ENCODE measurements at places on chromosomes 7 and 10.
A peak's percentile ranks its signal among the peaks of the same experiment; 100 is the strongest.

- no peak for DNase-seq
Measured at GRCh38 chr10:17058093-17058492, 71.5 kb downstream of the CUBN start.

DNA sequence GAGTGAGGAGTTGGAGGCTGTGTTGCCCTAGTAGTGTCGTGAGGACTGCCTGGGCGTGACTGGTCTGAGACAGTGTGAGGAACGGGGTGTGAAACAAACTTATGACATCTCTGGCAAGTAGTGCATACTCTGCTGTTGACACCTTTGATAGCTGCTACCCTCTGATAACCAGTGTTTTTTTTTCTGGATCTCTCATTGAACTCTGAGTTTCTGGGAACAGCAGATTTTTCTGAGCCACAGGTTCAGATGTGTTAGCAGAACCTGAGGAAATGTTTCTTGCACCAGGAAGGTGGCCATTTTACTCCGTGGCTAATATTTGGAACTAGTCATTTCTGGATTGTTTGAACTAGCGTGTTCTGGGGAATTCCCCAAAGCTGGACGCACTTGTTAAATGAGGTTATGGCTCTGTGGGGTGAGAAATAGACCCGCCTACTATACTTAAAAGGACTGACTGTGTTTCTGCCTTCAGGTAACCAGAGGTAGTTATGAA is 52.9 kb downstream of the AUTS2 start:
- no peak for DNase-seq

GRCh38 chr10:130745821-130746220 is 565.7 kb downstream of the TCERG1L start:
- no peak for DNase-seq

- peak; percentile 55 for DNase-seq
Measured at GRCh38 chr10:95214793-95215192, 20.8 kb downstream of the ACSM6 start.

GRCh38 chr10:127293640-127294039 is 97.2 kb upstream of the INSYN2A start:
- no peak for DNase-seq

- no peak for DNase-seq
Measured at GRCh38 chr10:102744374-102745051, 765 bp downstream of the WBP1L start.

DNA sequence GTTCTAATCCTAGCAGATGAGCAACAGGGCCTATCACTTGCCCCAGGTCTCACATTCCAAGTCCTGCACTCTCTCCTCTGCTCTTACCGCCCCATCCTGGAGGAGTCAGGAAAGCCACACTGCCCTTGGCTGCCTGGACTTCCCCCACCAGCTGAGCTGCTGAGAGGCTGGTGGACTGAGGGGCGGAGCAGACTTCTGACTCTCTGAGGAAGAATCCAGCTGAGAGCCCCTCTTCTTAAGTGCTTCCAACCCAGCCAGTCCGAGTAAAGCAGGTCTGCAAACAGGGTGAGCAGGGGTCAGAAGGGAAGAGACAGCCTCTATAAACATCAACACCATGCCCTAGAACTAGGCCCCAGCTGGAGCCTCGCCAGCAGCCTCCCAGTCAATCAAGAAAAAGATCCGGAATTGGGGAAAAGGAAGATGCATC is 92.4 kb upstream of the TMEM72 start:
- no peak for DNase-seq

GRCh38 chr7:22435720-22436119 is 64.3 kb downstream of the STEAP1B start:
- DNase-seq = no peak

DNA sequence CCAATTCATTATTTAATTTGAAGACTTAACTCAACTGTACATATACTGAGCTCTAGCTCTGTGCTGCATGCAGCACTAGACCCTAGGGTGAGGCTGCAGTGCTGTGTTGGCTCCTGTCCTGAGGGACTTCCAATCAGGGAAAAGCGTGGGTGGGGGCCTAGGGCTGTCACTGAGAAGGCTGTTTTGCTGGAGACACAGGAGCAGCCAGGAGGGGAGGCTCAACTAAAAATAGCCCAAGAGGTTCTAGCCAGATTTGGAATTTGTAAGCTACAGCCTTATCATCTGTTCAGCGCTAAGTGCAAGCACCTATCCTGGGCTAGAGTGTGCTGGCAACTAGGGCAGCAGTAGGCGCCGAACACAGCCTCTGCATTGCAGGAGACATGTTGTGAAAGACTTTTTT is 121.1 kb downstream of the VWC2 start:
- no peak for DNase-seq

DNA sequence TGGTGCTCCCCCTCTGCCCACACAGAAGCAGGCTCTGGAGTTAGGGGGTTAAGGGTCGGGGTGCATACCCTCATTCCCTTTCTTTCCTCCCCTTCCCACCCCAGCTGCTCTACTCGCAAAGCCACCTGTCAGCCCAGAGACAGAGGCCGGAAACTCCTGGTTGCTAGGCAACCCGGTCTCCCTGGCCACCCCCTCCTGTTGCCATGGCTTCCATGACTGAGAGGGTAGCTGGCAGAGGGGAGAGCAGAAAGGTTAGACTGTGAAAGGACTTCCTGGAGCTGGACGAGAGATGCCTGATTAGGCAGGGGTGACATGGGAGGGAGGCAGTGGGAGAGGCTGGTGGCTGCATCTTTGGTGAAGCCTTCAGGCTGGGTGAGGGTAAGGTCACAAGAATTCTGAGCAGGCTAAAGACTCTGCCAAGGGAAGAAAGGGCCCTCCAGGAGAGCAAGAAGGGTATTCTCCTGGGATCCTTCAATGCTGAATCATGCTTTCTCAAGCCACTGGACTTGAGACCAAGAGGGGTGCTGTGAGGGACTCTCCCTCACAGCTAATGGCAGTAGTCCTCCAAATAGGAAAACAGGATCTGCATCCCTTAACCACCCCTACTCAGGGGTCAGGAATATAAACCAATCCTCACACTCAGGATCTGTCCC is 5.4 kb downstream of the PSD start:
- DNase-seq = no peak

DNA sequence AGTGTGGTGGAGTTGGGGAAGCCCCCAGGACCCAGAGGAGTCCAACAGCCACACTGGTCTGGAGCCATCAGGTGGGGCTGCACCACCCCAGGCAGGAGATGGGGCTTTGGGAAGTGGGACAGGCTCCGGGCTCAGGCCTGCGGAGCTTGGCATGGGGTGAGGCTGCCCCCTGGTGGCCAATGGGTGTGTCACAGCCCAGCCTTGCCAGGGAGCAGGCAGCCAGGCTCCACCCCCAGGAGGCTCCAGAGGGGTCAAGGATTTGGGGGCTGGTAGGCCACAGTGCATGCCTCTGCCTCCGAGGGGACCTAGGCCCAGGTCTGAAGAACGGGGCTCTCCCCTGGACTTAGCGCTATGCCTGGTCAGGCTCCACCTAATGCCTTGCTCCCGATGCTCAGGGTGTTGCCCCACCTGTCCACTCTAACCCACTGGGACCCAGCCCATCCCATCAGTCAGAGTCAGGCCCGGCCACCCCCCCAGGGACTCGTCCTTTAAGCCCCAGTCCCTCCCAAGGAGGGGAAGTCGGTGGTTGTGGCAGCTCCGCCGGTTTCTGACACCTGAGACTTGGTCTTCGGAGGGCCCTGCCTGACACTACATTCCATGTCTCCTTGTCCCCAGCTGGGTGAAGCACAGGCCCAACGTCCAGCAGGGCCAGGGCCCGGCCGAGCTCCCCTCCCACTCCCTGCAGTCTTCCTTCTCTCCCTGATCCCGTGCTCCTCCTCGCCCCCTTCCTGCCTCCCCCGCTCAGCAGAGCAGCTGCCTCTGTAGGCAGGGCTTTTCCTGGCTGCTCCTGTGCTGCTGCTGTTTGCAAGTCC is 11.3 kb upstream of the SAMD8 start:
- DNase-seq = peak; percentile 46

GRCh38 chr7:112874909-112875308 is 84.7 kb upstream of the TMEM168 start:
- no peak for DNase-seq

DNA sequence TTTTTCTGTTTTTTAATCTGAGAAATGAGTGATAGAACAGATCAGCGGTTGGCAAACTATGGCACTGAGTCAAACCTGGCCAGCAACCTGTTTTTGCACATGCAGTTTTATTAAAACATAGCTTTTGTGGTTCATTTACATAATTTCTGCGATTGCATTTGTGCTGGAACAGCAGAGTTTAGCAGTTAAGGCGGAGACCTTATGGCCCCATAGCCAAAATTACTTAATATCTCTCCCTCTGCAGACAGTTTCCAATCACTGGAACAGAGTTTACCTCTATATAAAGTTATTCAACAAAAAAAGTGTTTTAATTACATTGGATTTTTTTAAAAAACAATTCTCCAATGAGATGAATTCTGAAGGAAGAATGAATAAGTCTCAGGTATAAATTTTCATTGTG is 212.1 kb downstream of the DGKB start:
- DNase-seq = no peak

DNA sequence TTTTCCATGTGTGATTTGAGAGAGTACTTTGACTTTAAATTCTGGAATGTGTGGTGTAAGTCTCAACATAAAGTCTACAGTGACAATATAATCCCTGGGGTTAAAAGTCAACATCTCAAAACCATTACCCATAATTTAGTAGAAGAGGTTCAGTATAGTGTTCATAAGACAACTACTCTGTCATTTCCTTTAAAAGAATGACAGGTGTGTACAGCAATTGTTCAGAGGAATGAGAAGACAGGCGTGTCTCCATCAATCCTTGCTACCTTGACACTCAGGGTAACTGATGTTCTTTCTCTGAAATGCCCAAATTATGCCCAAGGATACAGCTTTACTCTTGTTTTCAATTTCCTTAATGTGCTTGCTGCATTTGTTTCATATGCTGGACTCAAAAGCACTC is 256.4 kb downstream of the DYNC1I1 start:
- no peak for DNase-seq

GRCh38 chr7:120738816-120739215 is 119.1 kb downstream of the TSPAN12 start:
- DNase-seq = no peak

DNA sequence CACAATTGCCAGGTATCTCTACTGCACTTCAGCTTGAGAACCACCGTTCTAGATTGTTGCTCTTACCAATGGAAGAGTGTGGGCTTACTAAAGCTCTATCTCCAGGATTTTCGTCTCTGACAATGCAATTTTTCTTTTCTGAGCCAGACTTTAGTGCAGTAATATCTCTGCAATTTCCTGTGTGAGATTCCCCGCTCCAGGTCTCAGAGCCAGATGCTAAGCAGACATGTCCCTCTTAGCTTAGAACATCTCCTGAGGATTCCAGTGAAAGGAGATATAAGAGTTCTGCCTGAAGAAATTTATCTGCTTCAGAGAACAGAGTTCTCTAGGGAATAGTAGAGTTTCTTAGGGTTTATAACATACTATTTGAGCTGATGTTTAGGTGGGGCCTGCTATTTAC is 82.0 kb downstream of the SND1 start:
- no peak for DNase-seq

DNA sequence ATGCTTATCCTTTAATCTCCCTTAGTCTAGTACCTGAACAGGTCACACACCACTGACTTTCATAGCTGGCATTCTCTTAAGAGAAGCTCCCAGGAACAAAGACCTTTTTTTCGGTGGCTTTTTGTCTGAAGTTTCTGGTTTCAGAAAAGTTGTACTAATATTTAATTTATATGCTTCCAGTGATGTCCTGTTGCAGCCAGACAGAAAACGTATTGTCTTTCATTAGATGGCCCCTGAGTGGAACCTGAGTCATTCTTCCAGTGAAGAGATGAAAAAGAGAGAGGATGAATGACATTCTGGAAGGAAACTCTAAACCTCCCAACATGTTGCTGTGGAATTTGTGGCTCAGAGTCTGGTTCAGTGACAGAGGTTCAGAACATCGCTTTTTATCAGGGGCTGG is 274.8 kb upstream of the TAC1 start:
- no peak for DNase-seq

- DNase-seq = no peak
Measured at GRCh38 chr10:103192089-103192450, 1.0 kb downstream of the NT5C2 start.

DNA sequence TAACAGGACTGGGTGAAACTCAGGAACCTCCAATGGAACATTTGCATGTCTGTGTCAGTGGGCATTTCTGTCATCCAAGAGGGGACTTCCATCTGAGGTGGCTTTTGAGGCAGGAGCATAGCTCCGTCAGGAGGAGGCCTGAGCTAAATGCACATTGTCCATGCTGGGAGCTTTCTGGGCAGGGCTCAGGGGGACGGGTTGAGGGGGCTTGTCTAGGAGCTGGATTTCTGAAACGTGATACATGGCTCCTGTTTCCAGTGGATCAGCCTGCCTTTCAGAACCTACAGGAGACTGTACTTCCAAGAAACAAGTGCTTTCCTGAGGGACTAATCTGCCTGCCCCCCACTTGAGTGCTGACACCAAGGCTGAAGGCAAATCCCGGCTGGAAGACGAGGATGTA is 40.5 kb upstream of the GDF10 start:
- no peak for DNase-seq

GRCh38 chr10:98340261-98340939 is 72.4 kb upstream of the LOXL4 start:
- DNase-seq = no peak

DNA sequence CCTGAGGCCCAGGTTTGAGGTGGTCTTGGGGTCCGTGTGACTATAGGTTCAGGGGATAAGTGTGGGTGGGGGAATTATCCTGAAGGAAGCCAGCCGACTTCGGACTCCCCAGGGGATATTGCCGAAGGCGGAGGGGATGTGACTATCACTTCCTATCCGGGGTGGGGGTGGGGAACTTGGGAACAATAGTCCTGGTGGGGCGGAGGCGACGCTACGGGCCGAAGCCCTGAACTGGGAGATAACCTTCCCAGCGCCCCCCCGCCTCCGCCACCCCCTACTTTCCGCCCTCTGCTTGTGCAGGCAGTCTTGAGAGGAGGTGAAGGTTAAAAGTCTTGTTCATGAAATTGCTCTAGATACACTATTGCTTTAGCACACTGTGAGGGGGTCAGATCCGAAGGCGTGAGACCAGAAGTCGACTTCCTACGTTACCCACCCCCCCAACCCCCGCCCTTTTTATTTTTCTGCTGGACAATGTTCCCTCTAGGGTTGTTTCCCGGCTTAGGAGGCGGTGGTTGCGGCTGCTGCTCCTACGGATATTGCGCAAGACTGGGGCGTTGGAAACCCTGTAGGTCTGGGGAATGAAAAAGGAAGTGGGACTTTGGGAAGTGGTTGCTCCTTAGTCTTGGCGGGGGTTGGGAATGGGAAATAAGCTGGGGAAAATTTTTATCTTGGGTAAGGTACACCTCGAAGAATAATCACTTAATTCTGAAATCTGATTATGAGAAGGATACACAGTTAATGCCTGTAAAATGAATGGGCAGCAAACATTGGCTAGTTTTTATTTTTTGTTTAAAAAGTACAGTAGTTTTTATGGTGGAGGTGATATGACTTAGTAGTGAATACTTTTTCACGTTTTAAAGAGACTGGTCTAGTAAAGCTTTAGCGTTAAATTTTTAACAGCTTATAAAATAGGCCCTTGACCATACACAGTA is 1.5 kb downstream of the PTPN12 start:
- DNase-seq = peak; percentile 85

GRCh38 chr7:138929969-138930368 is 51.2 kb downstream of the KIAA1549 start:
- DNase-seq = no peak

DNA sequence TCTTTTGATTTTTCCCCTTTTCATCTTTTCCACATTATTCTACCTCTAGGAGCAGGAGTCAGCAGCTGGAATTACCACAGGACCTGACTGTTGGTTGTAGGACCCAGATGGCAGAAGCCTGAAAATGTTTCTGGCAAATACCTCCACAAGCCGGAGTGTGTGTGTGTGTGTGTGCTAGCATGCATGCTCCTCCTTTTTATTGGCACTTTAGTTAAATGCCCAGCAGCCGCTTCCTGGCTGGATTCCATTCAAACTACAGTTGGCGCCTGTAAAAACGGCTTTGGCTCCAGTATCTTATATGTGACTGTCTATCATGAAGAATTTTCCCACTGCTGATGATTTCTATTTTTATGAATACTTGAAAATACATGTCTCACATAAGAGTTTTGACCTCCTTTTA is 319.7 kb upstream of the SP4 start:
- no peak for DNase-seq

Data from HFFc6 (cell line).